ENCODE measurements at places on chromosomes 11 and 22.

GRCh38 chr11:47161134-47161854 lies 15.4 kb downstream of the ARFGAP2 start:
- no peak for DNase-seq

DNA sequence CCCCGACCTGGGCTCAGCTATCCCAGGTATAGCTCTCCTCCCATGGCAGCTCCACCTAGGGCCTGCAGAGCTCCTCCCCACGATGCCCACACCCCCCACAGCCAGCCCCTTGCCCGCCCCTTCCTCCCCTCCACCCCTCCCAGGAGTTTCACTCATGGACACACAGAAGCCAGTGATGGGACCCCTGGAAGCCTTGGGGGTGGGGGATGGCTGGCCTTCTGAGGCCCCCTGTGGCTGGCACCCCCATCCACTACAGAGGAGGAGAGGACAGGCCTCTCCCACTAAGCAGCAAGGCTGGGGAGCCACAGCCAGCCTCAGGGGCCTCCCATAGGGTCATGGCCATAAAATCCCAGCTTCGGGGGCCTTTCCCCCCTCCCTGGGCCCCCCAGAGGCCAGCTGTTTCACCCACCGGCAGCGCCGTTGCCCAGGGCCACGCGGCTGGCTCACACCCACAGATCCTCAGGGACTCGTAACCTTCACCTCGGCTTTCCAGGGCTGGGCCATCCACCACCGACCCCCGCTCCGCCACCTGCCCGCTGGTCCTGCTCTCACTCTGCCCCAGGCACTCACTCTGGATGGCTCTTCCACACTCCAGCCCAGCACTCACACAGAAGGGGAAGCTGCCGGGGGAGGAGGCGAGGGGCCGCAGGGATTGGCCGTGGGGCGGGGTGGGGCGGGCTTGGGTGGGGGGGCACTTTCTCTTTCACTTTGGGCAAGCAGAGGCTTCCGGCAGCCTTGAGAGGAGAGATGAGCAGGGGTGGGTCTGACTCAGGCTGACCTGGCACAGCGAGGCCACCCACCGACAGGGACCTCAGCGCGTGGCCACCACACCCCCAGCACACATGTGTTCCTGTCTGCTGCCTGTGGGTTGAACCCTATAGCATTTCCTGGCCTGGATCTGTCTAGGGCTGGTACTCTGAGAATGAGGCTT lies 2.2 kb downstream of the SLC25A22 start:
- peak; percentile 62 for DNase-seq

DNA sequence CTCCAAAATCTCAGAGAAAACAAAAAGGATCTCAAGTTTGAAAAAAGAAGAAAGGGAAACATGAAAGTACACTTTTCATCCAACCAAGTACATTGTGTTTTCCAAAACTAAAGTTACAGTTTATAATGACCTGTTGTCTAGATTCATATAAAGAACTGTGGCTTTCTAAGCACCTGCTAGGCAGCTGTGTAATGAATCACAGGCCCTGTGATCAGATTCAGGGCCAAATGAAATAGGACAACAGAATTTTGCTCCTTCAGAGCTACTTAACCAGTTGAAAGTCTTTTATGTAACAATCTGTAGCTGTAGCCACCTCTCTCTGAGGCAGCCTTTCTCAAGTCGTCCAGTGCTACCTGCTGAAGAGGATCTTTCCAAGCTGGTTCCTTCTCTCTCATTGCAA lies 960.0 kb upstream of the RAG2 start:
- no peak for DNase-seq

GRCh38 chr11:36475192-36475591 lies 34.9 kb downstream of the TRAF6 start:
- no peak for DNase-seq

GRCh38 chr22:30186041-30186440 lies 60.5 kb downstream of the LIF start:
- no peak for DNase-seq

- no peak for DNase-seq
Observed at GRCh38 chr22:31623592-31624304, 38.3 kb downstream of the PISD start.

DNA sequence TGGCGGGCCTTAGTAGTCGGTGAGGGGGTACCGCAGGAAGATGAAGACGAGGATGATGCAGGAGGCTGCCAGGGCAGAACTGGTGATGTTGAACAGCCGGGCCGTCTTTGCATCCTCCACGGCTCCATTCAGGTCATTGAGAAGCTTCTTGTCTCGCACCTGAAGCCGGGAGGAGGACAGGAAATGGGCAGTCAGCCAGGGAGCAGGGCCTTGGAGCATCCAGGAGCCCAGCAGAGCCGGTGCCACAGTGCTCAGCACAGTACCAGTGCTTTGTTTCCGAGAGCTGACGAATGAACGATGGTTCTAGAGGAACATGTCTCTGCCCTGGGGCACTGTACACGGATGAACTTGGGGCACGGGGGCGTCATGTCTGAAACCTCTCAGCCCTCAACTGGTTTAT lies 15.1 kb downstream of the IFITM10 start:
- DNase-seq, result no peak

- no peak for DNase-seq
Observed at GRCh38 chr11:69934861-69935494, 115.8 kb upstream of the FGF3 start.

- DNase-seq, result no peak
Observed at GRCh38 chr22:17133137-17133536, 12.0 kb upstream of the TMEM121B start.

GRCh38 chr11:62689421-62690183 lies at the start of gene LRRN4CL:
Gene LRRN4CL (minus strand): TSS chr11:62689530. CDS start chr11:62688508, 1,022 bp downstream.
- DNase-seq, result no peak

DNA sequence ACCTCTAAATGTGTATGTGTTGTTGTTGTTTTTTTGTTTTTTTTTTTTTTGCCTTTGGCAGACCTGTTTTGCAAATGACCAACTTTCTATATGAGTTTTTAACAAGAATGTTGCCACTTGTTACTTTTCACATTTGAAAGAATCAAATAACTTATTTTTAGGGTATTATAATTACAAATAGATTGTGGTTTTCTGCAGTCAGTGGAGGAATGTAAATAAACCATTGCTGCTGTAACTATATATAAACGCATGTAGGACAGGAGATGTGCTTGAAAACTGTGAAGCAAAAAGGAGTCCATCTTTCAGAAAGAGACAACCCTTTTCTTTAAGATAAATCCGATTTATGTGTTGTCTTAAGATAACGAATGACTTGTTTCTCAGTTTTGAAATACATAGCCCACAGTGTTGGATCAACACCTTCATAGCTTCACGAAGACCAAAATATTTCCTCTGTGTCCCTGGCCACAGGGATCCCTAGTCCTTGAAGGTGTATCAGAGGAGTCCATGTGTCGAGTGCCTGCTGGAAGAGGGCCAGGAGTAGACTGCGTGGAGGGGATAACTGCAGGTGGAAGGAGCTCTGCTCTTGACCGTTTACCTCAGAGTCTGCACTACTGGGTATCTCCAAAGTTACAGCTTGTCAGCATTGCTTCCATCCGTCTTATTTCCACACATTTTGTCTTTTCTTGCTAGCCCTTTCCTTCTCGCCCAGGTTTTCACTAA lies 24.7 kb downstream of the TNRC6B start:
- DNase-seq, result no peak

- DNase-seq, result peak; percentile 79
Observed at GRCh38 chr22:28742562-28742962, 723 bp downstream of the HSCB start.

GRCh38 chr11:130571519-130571918 lies 123.1 kb downstream of the ADAMTS15 start:
- DNase-seq, result no peak

GRCh38 chr11:28146123-28146751 lies 38.0 kb downstream of the METTL15 start:
- no peak for DNase-seq

GRCh38 chr11:32885556-32885955 lies 7.1 kb upstream of the QSER1 start:
- DNase-seq, result no peak

DNA sequence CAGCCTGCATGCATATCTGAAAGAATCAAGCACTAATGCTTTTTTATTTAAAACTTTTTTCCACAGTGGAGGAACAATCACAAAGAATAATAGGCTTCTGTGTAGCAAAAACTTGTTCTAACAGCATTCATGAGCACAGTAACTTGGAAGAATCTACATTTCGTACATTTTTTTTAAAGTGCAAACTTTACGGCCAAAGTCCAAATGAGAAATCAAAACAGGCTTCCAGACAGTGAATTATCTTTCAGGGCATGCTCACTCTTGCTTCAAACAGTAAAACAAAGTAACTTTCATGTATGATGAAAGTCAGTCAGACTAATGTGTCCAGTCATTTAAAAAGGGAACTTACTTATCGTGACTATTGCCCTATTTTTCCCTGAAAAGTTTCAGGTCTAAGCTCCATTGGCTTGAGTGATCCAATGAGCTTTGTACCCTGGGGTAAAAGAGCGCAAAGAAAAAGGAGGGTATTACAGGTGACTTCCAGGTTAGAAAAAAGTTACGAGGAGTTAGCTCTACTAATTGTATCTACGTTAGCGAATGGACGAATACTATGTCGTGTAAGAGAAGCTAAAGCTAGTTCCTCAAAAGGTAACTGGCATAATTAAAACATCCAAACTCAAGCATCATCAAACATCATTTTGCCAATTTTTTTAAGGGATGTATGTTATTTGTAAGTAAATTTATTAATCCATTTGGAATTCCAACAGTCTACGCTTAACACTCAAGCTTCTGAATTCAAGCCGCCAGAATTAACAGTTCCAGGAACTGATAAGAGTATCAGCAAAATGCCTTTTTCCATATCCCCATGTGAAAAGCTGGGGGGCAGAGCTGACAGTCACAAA lies 1.7 kb downstream of the PICALM start:
- no peak for DNase-seq

DNA sequence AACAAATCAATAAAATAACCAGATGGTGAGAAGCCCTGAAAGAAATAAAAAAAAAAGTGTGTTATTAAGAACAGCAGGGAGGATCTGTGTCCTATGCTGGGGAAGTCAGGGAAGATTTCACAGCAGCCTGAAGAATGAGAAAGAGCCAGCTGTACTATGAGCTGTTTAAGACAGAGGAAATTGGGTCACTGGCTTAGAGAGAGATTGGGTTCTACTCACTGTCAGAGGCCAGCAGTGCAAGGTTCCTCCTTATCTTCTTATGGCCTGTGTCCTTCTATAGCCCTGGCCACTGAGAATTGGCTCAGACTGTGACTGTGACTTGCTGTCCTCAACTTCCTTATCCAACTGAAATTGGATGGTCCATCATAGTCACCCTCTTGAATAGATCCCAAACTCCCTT lies 54.8 kb upstream of the FDX1 start:
- DNase-seq, result no peak

DNA sequence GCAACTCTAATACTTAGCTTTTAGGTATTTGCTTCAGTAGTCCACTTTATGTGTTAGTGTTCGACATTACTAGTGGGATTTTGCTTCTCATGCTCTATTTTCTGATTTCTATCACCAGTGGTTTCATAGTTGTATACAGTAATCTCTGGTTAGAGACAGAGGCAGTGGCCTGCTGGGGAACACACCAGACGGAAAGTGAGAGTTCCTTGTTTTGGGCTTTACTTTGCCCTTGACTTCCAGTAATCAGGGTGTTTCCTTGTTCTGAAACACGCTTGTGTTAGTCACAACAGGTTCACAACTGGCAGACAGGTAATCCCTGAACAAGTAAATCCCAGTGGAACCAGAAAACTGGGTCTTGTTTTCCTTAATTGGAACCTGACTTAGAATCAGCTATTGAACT lies 56.0 kb downstream of the PACS1 start:
- no peak for DNase-seq

DNA sequence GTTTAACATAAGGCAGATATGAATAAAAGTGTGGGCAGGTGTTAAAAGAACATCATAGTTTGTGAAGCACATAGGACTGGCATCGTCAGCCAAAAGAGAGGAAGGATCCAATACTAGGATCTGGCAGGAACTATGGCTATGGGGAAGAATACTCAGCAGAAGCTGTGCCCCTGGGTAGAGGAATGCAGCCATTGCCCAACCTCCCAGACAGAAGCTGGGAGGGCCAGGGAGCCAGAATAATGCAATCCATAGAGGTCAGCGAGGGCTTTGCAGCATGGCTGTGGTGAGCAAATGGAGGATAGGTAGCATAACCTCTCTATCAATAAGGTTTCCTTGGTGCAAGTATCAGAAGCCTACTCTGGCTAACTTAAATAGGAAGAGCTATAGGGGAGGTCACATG lies 11.7 kb upstream of the CSTF3 start:
- no peak for DNase-seq

GRCh38 chr11:118998388-118998717 lies 415 bp downstream of the CENATAC start:
- no peak for DNase-seq

GRCh38 chr11:76600124-76600655 lies 70.4 kb downstream of the LRRC32 start:
- DNase-seq, result no peak

GRCh38 chr11:13169709-13170108 lies 107.9 kb upstream of the BMAL1 start:
- DNase-seq, result no peak

- no peak for DNase-seq
Observed at GRCh38 chr22:30115705-30116104, 35.4 kb downstream of the HORMAD2 start.

GRCh38 chr11:87491381-87491780 lies 453.6 kb downstream of the TMEM135 start:
- DNase-seq, result no peak

DNA sequence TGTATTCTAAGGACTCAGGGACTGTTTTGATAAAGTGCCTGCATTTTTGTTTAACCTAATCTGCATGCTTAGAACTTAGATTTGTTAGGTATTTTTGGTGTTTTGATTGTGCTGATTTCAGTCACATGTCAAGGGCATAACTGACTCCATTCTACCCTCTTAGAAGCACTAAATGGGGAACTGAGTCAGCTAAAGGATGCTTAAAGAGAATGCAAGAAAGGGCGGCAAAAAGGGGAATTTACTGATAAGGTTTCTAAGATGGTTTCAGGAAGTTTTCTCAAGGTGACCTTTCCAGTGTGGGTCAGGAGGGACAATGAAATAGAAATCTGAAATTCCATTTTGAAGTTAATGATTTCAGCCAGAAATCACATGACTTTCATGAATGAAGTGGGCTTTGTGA lies 43.0 kb downstream of the MMP20 start:
- no peak for DNase-seq

- no peak for DNase-seq
Observed at GRCh38 chr11:117909611-117910382, 19.4 kb downstream of the TMPRSS13 start.

- DNase-seq, result no peak
Observed at GRCh38 chr11:16783321-16783801, 44.9 kb downstream of the C11orf58 start.

GRCh38 chr11:96413408-96413807 lies 23.6 kb downstream of the JRKL start:
- DNase-seq, result no peak

DNA sequence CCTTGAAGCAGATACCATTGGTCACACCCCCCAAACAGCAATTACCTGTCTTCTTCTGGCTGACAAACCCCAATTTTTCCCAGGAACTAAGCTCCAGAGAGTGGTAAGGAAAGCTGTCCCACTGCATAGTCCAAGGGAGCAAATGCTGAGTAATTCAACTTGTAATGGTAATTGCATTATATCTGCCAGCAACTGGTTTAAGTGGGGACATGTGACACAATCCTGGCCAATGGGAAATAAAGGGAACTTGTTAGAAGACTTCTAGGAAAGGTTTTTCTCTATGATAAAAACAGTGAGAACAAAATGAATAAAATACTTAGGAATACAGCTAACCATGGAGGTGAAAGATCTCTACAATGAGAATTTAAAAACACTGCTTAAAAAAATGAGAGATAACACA lies 9.5 kb upstream of the ISX start:
- no peak for DNase-seq

All from effector memory CD4-positive, alpha-beta T cell (primary cell).